T-cell (primary cell): ENCODE measurements at places on chromosomes 7 and 10. TPM values are rescaled to one million over a fixed set of nuclear protein-coding genes. Genes with fewer than 3 reads are reported as not detected.

Gene MGMT
- total RNA-seq, result 16.6 TPM

Gene ADCYAP1R1
- not detected for total RNA-seq

Gene TUBAL3
- not detected for total RNA-seq

Gene NPFFR1
- not detected for total RNA-seq

Gene ELN
- total RNA-seq, result not detected

Gene CPN1
- total RNA-seq, result not detected

Gene MSMB
- total RNA-seq, result not detected

Gene CHRM2
- total RNA-seq, result not detected

Gene VAX1
- not detected for total RNA-seq
